ENCODE measurements at places on chromosomes 12 and 14.

GRCh38 chr14:37144729-37145363 is 27.6 kb downstream of the SLC25A21 start:
- DNase-seq = no peak

DNA sequence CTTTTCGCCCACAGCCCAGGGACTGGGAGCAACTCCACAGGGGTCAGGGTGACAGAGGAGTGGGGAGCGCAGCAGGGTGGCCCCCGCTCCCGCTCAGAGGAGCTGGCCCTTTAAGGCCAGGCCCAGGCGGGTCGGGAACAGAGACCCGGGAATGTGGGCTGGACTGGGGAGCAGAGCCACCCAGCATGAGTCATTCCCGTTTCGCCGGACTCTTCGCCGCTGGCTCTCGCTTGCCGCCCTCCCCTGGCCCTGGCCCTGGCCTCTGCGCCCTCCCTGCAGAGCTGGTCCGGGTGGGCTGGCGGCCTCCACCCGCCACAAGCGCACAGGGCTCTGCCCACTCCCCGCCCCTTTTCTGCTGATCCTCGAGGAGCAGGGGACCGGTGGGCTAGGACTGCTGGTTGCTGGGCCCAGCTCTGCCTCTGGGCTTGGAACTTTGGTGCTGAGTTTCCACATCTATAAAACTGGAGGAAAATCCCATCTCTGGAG is 92.8 kb downstream of the NINJ2 start:
- no peak for DNase-seq

DNA sequence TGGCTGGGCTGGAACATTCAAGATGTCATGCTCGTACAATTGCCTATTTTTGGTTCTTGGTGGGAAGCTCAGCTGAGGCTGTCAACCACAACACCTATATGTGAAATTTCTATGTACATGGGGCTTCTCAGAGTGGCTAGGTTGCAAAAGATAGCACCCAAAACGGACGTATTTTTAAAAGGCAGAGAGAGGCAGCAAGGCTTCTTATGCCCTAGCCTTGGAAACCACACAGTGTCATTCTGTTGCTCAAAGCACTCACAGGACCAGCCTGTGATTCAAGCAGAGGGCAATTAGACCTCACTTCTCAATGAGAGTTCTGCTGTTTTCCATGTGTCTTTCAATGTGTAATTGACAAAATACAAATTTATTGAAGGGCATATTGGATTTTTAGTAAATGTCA is 134.0 kb downstream of the GXYLT1 start:
- no peak for DNase-seq

- DNase-seq = peak; percentile 67
Measured at GRCh38 chr14:76844223-76844622, 18.0 kb downstream of the LRRC74A start.

DNA sequence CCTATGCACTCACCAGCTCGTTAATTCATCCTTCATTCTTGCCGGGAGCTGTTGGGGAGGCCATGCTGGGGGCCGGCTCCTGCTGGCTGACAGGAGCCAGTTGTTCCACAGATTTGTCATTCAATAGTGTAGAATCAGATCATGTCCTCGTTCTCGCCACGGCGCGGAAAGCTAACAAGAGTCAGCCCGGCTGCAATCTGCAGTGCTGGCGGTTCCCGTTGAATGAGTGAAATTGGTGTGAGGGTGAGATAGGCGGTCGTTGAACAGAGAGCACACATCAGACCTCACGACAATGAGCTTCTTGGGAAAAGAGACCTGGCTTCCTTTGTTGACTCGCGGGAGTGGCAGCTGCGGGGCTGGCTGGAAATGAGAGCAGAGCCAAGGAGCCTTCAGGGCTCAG is 57.5 kb downstream of the KIF26A start:
- DNase-seq = no peak

DNA sequence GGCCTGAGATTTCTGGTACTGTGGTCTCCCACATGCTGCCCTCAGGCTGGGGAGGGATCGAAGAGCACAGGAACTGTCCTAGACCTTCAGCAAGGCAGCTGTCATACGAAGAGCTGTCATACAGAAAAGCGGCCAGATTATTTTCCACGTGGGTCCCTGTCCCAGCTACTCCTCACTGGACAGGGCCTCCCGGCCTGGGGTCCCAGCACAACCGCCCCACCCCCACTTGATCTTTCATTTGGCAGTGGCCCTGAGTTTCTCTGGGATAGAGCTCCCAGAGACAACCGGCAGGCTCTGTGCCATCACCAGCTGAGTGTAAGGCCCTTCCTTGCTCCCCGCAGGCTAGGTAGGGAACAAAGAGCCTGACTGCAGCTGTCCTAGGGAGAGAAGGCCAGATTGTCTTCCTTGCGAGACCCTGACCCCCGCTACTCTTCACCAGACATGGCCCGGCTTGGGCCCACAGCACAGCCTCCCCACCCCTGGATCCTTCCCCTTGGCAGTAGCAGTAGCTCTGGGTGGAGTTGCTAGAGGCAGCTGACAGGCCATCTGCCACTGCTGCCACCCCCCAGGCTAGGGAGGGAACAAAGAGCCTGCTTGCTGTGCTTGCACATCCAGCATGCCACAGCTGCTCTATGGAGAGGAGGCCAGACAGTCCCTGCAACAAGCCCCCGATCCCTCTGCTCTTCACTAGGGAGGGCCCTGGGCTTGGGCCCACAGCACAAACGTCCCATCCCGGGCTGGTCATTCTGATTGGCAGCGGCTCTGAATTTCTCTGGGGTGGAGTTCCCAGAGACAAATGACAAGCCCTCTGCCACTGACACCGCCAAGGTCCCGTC is 3.1 kb upstream of the OR4N2 start:
- peak; percentile 97 for DNase-seq

DNA sequence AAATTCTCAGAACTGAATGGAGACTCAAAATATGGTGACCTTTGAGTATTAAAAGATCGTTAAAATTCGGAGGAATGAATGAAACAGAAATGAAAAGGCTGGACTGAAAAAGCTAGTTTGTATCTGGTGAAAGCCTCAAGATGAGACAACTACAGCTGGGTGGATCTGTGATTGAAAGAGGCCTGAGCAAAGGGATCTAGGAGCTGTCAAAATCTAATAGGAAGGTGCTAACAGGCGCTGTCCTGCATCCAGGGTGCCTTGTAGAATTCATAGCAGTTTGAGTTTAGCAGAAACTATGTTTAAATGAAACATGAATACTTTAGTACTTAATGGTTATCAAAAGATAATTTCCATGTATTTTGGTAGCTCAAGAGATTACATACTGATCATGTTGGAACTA is 2.3 kb downstream of the YY1 start:
- DNase-seq = peak; percentile 45

GRCh38 chr14:96683562-96684289 is 113.5 kb upstream of the VRK1 start:
- DNase-seq = no peak

- DNase-seq = no peak
Measured at GRCh38 chr12:45279931-45280830, 64.3 kb downstream of the ANO6 start.

GRCh38 chr14:32256576-32256975 is 53.5 kb upstream of the RNU6-8 start:
- no peak for DNase-seq

DNA sequence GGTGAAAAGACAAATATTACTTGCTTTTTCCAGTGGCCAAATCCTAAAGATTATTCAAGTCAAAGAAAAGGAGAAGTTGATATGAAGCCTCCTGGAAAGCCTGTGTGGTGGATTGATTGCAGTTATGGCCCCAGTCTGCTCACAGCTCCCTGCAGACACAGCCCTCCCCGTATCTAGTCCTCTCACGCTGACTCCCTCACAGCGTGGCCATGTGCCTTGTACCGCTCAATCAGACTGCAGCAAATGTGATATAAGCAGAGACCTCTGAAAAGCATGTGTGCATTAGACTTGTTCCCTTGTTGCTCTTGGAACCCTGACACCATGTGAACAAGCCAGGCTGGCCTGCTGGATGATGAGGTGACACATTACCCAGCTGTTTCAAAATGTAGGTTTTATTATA is 398.0 kb upstream of the GARIN6 start:
- no peak for DNase-seq

GRCh38 chr14:97731800-97732199 is 934.6 kb downstream of the VRK1 start:
- DNase-seq = no peak

GRCh38 chr12:96225044-96225855 is 31.1 kb downstream of the ELK3 start:
- no peak for DNase-seq

- peak; percentile 69 for DNase-seq
Measured at GRCh38 chr12:120361506-120362208, 7.3 kb downstream of the MSI1 start.

GRCh38 chr14:60622917-60623257 is 26.4 kb downstream of the SIX1 start:
- no peak for DNase-seq

- peak; percentile 84 for DNase-seq
Measured at GRCh38 chr12:49121047-49121696, 10.0 kb downstream of the TUBA1B start.

GRCh38 chr14:54671537-54671936 is 104.6 kb downstream of the SAMD4A start:
- no peak for DNase-seq

GRCh38 chr14:104243200-104243599 is 104.8 kb downstream of the KIF26A start:
- DNase-seq = no peak
